IPS DF 6.9 (cell line): ENCODE measurements at places on chromosomes 16 and 17.

DNA sequence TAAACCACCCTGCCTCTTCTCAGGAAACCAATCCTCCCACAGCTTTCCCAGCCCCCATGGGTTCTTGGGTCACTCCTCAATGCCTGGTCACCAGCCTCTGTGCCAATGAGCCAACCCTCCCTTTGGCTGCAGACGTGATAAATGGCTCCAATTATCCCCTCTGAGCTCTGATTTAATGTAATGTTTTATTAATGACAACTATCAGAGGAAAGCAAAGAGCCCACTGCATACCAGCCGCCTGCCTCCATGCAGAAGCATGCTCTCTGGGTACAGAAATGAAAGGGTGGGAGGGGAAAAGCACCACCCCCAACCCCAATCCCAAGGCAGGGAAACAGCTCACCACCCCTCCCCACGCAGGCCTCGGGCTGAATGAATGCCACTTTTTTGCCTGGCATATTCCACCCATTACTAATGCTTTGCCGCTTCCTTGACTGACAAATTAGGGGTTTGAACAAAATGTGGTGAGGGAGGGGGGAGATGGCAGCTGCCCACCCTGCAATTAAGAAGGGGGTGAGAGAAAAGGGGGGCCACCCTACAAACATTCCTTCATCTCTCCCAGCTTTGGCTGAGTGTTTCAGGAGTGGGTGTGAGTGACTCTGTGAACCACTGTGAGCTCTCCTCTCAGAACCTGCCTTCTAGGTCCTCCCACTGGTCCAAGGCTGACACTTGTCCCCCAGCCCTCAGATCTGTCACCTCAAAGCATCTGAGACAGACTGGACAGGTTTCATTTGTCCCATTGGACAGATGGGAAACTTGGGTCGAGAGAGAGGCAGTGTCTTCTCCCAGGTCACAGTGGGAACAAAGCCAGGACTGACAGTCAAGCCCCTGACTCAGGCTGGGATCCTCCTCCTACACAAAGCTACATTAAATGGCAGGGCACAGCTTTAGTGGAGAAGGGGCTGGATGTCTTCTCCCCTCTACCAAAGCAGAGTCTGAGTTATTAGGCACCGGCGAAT is 161.5 kb downstream of the TMEM132E start:
- DNase-seq: no peak

DNA sequence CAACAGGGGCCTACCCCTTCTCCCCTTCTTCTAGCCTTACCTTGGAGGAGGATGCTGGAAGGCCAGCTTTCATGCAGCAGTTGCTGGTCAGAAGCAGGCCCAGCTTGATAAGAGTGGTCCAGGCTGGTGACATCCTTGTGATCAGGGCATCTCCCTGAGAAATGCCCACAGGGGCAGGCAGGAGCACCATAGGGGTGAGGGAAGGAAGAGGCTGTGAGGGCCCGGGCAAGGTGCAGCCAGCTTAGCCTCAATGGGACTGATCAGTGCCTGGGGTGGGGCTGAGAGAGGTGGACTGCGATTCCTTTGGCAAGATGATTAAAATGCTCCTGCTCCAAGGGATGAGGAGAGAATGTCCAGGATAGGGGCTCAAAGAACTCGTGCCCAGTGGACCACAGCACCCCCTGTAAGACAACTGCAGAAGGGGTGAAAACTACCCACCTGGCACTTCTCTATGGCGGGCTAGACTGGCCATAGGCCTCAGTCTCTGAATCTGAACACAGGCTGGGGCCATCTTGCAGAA is 9.5 kb upstream of the GALK1 start:
- DNase-seq: no peak

GRCh38 chr16:11094857-11095565 is 150.6 kb downstream of the CLEC16A start:
- no peak for DNase-seq

DNA sequence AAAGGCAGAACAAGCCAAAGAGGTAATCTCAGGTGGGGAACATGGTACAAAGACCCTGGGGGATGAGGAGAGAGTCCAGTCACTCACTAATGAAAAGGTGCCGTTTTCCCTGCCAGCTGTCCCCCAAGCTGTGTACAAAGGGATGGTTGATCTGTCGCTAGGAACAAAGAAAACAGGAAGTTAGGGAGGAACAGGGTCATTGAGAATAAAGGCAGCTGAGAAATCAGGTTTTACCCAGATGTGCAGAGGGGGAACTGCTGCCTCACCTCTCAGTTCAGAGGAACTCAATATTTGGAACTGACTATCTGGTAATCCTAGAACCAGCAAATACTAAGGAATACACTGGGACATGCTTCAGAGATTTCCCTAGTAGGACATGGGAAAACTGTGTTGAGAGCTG is 1.5 kb downstream of the RSKR start:
- DNase-seq: no peak

GRCh38 chr17:6254036-6254435 is 180.9 kb downstream of the AIPL1 start:
- no peak for DNase-seq

DNA sequence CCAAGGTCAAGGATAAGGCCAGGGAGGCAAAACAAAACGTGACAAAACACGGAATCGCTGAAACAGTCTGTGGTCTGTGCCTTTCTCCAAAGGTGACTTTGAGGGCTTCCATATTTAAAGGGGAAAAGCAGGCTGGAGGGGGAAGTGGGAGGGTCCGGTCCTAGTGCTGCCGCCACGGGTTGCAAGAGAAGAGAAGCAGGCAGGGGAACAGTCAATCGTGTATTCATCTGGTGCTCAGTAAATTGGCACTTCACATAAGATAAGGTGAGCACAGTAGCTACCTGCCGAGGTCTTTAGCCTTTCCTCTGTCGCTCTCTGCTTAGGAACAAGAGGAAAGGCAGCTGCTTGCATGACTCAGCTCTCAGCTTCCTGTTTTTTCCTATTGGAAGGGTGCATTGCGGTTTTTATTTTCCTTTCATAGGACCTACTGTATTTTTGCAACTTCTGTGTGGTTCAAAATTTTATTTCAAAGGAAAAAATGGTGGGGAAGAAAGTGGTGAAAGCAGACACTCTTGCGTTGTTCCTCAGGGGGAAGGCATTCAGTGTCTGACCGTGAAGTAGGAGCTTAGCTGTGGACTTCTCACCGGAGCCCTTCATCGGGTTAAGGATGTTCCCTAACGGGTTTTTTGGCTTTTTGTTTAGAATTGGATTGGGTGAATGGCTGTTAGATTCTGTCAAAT is 7.1 kb upstream of the LGALS3BP start:
- no peak for DNase-seq

- no peak for DNase-seq
Observed at GRCh38 chr17:7130621-7131422, 16.2 kb upstream of the ASGR2 start.

DNA sequence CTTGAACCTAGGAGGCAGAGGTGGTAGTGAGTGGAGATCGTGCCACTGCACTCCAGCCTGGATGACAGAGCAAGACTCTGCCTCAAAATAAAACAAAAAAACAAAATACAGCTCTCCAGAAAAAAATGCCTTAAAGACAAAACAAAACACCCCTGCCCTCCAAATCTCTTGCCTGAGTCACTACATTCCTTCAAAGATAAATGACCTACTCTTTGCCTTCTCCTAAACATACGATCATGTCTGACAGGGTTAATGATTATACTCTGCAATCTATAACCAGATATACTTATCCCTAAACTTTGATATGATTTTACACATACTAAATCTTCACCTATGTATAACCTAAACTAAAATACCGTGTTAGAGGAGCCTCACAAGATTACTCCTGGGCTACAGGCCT is 1.4 kb upstream of the SETD6 start:
- DNase-seq: no peak

- no peak for DNase-seq
Observed at GRCh38 chr17:1005361-1005946, 8.5 kb downstream of the TIMM22 start.

- no peak for DNase-seq
Observed at GRCh38 chr16:79988721-79989220, 388.2 kb upstream of the MAF start.

GRCh38 chr16:4136229-4136813 is 20.1 kb upstream of the ADCY9 start:
- DNase-seq: no peak

GRCh38 chr16:53998966-53999522 is 287.5 kb downstream of the IRX3 start:
- DNase-seq: no peak

DNA sequence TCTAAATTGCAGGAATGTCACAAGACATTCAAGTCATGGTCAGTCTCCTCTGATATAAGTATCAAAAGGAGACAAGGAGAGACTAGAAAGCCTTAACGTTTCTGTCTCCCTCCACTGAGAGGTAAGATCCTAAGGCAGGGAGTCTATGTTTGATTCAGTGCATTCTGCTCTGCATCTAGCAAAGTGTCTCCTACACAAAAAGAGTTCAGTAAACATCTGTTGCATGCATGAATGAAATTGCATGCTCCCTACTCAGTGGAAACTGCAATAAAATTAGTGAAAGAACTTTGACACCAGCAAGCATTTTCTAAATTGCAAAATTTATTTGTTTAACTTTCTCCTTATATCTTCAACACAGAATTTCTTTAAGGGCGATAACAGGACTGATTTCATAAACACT is 111.1 kb downstream of the ADAMTS18 start:
- no peak for DNase-seq

DNA sequence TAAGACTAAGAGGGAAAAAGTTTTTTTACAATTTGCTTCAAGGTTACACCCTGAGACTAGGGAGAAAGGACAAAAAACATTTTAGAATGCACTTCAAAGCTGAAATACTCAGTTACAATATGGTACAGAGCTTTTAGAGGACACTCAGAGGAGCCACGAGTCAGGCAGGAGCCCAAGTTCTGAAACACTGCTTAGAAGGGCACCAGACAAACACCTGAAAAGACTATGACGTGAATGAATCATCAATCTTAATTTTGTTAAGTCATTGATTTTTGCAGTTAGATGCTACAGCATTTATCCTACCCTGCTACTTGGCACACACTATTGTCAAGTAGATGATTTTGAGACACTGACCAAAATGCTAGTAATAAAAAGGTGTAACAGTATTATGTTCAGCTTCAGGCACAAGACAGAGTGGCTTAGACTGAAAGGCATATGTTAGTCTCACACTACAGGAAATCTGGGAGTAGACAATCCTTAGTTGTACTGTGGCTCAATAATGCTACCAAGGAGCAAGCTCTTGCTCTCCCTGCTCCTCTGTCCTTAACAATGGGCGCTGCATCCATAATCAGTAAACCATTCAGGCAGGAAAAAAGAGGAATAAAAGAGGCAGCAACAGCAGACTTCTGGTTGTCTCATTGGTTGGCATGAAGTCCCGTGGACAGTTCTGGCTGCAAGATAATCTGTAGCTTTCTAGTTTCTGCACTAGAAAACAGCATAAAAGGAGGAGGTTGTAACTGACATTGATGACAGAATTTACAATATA is 151.8 kb downstream of the ABCA8 start:
- DNase-seq: no peak

DNA sequence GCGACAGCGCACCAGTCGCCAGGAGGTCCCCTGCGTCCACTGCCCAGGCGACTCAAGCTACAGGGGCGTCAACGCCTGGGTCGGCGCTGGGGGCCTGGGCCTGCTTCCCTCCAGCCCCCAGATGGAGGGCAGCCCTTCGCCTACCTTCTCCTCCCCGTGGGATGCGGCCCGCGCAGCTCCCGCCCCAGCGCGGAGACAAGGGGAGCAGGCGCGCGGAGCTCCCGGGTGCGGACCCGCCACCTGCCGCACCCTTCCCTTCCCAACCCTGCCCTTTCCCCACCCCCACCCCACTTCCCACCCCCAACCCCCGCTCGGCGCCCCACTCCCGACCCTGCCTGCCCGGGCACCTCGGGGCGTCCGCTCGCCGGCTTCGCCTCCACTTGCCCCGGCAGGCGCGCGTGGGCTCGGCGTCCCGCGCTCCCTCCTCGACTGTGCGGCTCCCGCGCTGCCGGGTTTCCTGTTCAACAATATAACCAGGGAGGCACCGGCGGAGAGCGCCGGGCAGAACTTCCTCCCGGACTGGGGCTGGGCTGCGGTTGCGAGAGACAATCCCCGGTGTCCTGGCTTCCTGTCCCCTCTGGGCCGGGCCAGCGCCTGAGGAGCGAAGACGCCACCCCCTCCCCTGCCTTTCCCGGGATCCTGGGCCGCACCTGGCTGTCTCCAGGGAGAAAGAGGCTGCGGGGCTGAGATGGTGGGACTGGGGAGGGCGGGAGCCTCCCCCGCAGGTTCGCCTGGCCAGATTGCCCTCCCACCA is at the start of gene ARHGAP27:
Gene ARHGAP27 (minus strand): TSS at position 466 of the 754 bp plus-strand sequence. CDS start 2,591 bp downstream, outside the sequence.
- no peak for DNase-seq

- no peak for DNase-seq
Observed at GRCh38 chr17:32626379-32626791, 139.6 kb downstream of the CDK5R1 start.

DNA sequence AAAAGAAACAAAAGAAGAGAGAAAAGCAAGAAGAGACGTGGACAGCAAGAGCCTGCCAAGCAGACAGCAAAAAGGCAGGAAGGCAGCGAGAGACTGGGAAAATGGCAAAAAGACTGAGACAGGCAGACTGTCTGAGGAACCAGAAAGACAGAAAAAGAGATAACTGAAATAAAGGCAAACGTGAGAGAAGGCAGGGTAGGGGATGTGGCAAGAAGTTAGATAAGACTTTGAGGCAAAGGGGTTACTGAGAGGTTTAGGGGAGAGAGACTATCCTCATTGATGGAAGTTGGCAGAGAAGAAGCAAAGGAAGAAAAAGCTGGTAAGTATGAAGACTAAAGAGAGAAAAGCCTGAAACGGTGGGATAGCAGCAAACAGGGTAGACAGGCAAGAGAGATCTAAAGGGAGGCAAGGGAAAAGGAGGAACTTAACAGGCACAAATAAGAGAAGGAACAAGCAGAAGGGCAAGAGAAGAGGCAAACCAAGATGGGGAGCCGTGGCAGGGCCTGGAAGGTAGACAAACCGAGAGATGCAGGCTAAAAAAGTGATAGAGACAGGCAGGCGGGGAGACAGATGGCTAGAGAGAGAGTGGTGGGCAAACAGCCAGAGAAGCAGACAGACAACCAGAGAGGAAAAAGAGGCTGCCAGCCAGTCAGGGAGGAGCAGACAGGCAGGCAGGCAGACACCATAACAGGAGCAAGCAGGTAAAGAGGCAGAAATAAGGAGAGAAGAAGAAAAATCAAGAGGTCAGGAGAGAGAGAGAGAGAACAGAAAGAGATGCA is 7.1 kb upstream of the CHD3 start:
- no peak for DNase-seq

DNA sequence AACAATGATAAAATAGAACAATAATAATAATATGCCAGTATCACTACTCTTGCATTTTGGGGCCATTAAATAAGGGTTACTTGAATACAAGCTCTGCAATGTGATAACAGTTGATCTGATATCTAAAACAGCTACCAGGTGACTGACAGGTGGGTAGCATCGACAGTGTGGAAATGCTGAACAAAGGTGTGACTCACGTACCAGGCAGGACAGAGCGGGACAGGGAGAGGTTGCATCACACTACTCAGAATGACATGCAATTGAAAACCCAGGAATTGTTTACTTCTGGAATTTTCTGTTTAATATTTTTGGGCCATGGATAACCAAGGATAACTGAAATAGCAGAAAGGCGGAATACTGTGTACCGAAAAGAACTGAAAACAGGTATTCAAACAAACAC is 15.8 kb upstream of the ZNF19 start:
- no peak for DNase-seq

- DNase-seq: no peak
Observed at GRCh38 chr17:82965371-82965770, 114.0 kb upstream of the METRNL start.
